Fibroblast of lung (primary cell): ENCODE measurements at places on chromosomes 5 and 9.

GRCh38 chr9:2465921-2466460, 155.6 kb upstream of the VLDLR start:
- DNase-seq, result no peak
- H3K4me3 ChIP-seq, result no peak overlapping the region
- no peaks in the 10 kb centered on the region for H3K4me1 ChIP-seq
- no peaks in the 10 kb centered on the region for H3K36me3 ChIP-seq
- H3K27ac ChIP-seq, result no peak overlapping the region

GRCh38 chr5:38823503-38823902, 22.3 kb upstream of the OSMR start:
- no peak overlapping the region for H3K4me3 ChIP-seq
- DNase-seq, result no peak
- no peaks in the 10 kb centered on the region for H3K4me1 ChIP-seq
- no peak overlapping the region for H3K27ac ChIP-seq
- H3K27me3 ChIP-seq, result no peaks in the 10 kb centered on the region

GRCh38 chr5:134560698-134561097, 35.2 kb downstream of the JADE2 start:
- H3K36me3 ChIP-seq, result peaks cover 27% of the 10 kb centered on the region
- DNase-seq, result no peak
- no peak overlapping the region for H3K27ac ChIP-seq
- H3K27me3 ChIP-seq, result no peaks in the 10 kb centered on the region

- no peaks in the 10 kb centered on the region for H3K36me3 ChIP-seq
- no peak overlapping the region for H3K27ac ChIP-seq
- DNase-seq, result peak; percentile 93
These were observed 381.6 kb downstream of the TMEM38B start for GRCh38 chr9:106075960-106076327.

- peaks cover 51% of the 10 kb centered on the region for H3K36me3 ChIP-seq
- H3K27ac ChIP-seq, result no peak overlapping the region
- peaks cover 28% of the 10 kb centered on the region for H3K4me1 ChIP-seq
- H3K27me3 ChIP-seq, result no peaks in the 10 kb centered on the region
These were observed 30.5 kb upstream of the CSF1R start for GRCh38 chr5:150116667-150117400.

- no peak overlapping the region for H3K27ac ChIP-seq
- no peaks in the 10 kb centered on the region for H3K27me3 ChIP-seq
- H3K4me3 ChIP-seq, result no peak overlapping the region
These were observed 86.3 kb upstream of the PHYKPL start for GRCh38 chr5:178318893-178319292.

DNA sequence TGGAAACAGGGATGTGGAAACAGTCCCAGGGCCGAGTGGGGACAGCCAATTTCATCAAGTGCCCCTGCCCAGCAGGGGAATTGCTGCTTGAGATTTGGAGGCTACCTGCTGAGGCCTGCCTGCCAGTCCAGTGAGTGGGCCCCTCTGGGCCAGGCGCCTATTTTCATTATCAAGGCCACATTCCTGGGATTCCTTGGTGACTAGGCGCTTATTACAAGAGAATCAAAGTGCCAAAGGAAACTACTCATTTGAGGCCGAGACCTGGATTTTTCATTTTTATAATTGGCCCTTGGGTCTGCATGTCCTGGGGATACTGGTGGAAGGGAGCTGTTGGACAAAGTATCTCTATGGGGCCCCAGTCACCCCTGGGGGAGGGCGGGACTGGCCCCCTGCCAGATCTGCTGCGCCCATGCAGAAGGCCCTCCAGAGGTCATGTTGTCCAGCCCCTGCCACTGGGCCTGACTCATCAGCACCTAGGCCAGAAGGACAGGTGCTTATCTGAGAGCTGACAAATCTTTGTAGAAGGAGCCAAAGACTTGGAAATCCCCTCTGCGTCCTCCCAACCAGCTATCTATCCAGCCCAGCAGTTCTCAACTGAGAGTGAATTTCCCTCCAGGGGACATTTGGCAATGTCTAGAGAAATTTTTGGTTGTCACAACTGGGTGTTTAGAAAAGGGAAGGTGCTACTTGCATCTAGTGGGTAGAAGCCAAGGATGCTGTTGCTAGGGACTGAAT, 45.6 kb downstream of the FOXI1 start:
- H3K36me3 ChIP-seq, result no peaks in the 10 kb centered on the region
- H3K27me3 ChIP-seq, result no peaks in the 10 kb centered on the region
- no peaks in the 10 kb centered on the region for H3K4me1 ChIP-seq

DNA sequence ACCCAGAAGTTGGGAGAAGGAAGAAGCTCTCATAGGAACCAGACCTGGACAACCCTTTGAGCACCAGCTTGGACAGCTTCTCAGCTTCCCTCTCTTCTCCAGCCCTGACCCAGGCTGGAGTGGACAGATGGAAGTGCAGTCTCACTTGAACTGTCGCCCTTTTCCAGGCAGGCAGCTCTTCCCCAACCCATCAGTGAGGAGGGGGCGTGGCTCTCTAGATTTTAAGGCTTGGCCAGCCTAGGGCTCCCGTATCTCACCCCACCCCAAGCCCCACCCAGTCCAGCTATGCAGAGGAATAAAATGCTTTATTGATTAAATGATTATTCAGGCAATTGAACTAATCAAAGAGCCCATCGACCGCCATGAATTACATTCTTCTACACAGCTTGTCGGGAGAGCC, 2.2 kb downstream of the PAX5 start:
- DNase-seq, result no peak
- no peaks in the 10 kb centered on the region for H3K4me1 ChIP-seq
- no peaks in the 10 kb centered on the region for H3K36me3 ChIP-seq
- peaks cover 97% of the 10 kb centered on the region for H3K27me3 ChIP-seq

DNA sequence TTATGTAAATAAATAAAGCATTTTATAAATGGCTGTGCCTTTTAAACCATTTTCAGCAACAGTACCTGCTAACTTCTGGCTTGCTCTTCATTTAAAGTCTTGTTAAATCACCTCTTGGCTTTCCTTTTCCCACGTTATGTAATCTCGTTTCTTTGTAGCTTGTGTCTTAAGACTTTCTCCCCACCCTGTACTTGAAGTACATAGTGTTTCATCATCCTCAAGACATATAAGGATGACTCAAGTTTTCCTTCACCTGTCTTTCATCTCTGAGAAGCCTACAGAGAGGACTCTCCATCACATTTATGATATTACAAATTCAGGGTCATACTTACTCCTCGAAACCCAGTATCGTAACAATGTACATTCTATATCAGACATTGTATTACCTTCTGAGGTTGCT, 33.9 kb downstream of the PRELID2 start:
- H3K27me3 ChIP-seq, result no peaks in the 10 kb centered on the region
- H3K27ac ChIP-seq, result no peak overlapping the region
- no peak overlapping the region for H3K4me3 ChIP-seq
- no peaks in the 10 kb centered on the region for H3K4me1 ChIP-seq
- no peak for DNase-seq

GRCh38 chr9:86355814-86356213, 1.6 kb upstream of the TUT7 start:
- no peak overlapping the region for H3K4me3 ChIP-seq
- no peak overlapping the region for H3K27ac ChIP-seq
- H3K4me1 ChIP-seq, result peaks cover 4% of the 10 kb centered on the region
- no peaks in the 10 kb centered on the region for H3K27me3 ChIP-seq
- no peak for DNase-seq

DNA sequence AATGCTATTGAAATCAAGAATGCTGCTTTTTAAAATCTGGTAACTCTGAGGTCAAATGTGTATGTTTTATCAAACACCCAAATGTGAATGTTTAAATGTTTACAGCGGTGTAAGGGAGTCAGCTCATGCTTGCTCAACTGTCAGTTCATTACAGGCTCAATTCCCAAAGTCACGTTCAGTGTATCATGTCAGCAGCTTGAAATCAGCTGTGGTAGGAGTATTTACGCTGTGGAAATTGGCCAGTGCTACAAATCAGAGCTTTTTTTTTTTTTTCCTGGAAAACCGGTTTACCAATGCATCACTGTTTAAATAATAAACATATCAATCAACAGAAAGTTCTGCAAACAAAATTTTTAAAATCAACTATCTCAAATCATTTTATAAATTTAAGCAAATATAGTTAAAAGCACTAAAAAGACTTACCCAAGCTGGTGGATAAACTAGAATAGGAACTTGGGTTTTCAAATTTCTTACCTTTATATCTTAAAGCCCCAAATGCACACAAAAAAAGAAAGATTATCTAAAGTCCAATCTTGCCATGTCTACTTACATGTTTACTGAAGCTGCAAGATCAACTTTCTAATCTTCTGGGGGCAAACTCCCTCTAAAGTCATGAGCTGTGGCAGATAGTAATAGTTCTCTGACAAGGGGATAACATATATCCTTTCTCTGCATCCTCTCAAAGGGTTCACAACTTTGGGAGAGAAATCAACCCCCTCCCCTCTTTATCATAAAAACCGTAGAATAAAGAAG, 57.6 kb upstream of the GRAMD2B start:
- H3K36me3 ChIP-seq, result no peaks in the 10 kb centered on the region
- H3K27me3 ChIP-seq, result no peaks in the 10 kb centered on the region
- H3K4me3 ChIP-seq, result no peak overlapping the region
- peak; percentile 79 for DNase-seq
- H3K4me1 ChIP-seq, result peaks cover 3% of the 10 kb centered on the region

GRCh38 chr5:164139423-164139822, 634.0 kb downstream of the MAT2B start:
- H3K4me1 ChIP-seq, result no peaks in the 10 kb centered on the region
- H3K36me3 ChIP-seq, result no peaks in the 10 kb centered on the region
- no peak for DNase-seq
- H3K4me3 ChIP-seq, result no peak overlapping the region

- no peak overlapping the region for H3K27ac ChIP-seq
- no peaks in the 10 kb centered on the region for H3K27me3 ChIP-seq
- H3K36me3 ChIP-seq, result no peaks in the 10 kb centered on the region
- no peak for DNase-seq
- peaks cover 6% of the 10 kb centered on the region for H3K4me1 ChIP-seq
- no peak overlapping the region for H3K4me3 ChIP-seq
These were observed 152.9 kb downstream of the AUH start for GRCh38 chr9:91208837-91209236.

DNA sequence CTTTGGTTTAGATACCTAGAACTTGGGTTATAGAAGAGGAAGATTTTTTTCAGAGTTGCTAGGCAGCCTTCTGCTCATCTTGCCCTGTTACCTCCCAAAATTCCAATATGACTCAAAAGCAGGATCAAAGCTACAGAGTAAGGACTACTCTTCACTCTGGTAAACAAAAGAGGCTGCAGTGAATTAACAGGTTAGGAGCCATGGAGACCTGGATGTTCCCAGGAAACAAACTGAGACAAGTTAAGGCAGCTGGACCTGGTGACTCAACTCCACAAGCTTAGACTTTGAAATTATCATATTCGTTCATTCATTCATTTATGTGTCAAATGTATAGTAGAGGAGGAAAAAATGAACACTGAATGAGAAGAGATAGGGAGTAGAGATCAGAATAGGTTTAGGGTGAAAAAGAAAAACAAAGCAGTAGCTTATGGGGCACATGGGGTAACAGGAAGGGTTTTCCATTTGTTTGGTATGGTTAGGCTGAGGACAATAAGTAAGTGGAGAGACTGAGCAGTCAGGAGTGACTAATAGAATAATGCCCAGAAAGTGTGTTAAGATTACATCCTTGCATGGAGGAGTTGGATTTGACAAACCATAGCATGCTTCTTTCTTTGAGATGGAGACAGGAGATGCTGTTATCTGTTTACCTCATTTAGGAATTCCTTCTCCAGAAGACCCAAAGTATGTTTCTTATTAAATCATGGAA, 464.0 kb upstream of the ZNF608 start:
- peak; percentile 14 for DNase-seq
- H3K4me3 ChIP-seq, result no peak overlapping the region
- H3K4me1 ChIP-seq, result no peaks in the 10 kb centered on the region
- H3K27me3 ChIP-seq, result no peaks in the 10 kb centered on the region

- H3K4me3 ChIP-seq, result no peak overlapping the region
- no peak overlapping the region for H3K27ac ChIP-seq
- H3K4me1 ChIP-seq, result peaks cover 1% of the 10 kb centered on the region
These were observed 5.1 kb downstream of the PNPLA7 start for GRCh38 chr9:137545123-137545522.

DNA sequence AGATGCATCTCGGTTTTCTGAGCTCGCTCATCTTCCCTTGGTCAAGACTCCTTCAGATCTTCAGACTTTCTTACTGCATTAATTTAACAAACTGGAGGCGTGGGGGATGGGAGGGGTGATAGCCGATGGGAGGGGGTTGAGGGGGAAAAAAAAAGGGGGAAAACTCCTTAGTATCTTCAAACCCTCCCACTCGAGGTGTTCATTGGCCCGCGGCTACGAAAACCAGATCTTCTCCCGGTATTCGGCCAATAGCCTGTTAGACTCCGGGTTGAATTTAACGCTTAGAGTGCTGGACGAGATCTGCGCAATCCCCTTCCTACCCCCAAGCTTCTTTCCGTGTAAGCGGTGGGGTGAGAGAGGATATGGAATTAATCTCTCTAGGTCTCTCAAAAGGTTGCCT, 689 bp upstream of the GLRA1 start:
- no peaks in the 10 kb centered on the region for H3K36me3 ChIP-seq
- no peaks in the 10 kb centered on the region for H3K27me3 ChIP-seq
- H3K4me3 ChIP-seq, result no peak overlapping the region
- no peak for DNase-seq
- no peak overlapping the region for H3K27ac ChIP-seq

- H3K36me3 ChIP-seq, result peaks cover 6% of the 10 kb centered on the region
- no peaks in the 10 kb centered on the region for H3K27me3 ChIP-seq
- H3K4me1 ChIP-seq, result peaks cover 7% of the 10 kb centered on the region
- no peak overlapping the region for H3K4me3 ChIP-seq
- H3K27ac ChIP-seq, result no peak overlapping the region
These were observed 36.7 kb downstream of the CSNK1A1 start for GRCh38 chr5:149514512-149514911.

GRCh38 chr9:112112941-112113681, 62.0 kb downstream of the SUSD1 start:
- no peak overlapping the region for H3K27ac ChIP-seq
- peak; percentile 2 for DNase-seq
- H3K36me3 ChIP-seq, result peaks cover 1% of the 10 kb centered on the region
- no peaks in the 10 kb centered on the region for H3K27me3 ChIP-seq

DNA sequence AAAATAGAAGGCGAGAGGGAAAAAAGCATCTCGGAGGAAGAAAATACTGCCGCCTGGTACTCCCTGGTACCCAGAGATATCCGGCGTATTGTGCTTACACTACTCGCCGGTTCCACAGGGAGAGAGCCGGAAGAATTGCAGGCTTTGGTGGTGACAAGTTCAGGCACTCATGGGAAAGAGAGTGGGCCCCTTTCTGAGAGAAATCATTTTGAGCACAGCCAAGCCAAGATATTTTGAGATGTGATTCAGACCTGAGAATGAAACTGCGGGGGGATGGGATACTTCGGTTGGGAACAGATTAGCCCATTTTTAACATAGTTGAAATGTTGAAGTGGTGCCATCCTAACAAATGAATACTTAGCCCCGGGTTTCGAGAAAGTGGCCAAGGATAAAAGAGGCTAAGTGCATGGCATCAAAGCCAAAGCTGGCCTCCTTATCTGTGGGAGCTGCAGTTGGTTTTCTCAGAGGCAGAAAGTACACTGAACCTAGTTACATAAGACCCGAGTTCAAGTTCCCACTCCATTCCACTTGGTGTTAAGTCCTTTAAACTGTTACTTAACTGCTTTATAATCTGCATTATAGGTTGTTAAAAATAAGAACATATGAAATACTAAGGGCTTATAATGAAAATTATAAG, 62.7 kb downstream of the SLC1A3 start:
- no peak overlapping the region for H3K27ac ChIP-seq
- no peaks in the 10 kb centered on the region for H3K4me1 ChIP-seq
- DNase-seq, result peak; percentile 60
- no peaks in the 10 kb centered on the region for H3K27me3 ChIP-seq
- H3K36me3 ChIP-seq, result no peaks in the 10 kb centered on the region
